ENCODE measurements at places on chromosomes 2 and 18.

GRCh38 chr2:2270808-2271415 lies 60.2 kb downstream of the MYT1L start:
- no peak for DNase-seq

DNA sequence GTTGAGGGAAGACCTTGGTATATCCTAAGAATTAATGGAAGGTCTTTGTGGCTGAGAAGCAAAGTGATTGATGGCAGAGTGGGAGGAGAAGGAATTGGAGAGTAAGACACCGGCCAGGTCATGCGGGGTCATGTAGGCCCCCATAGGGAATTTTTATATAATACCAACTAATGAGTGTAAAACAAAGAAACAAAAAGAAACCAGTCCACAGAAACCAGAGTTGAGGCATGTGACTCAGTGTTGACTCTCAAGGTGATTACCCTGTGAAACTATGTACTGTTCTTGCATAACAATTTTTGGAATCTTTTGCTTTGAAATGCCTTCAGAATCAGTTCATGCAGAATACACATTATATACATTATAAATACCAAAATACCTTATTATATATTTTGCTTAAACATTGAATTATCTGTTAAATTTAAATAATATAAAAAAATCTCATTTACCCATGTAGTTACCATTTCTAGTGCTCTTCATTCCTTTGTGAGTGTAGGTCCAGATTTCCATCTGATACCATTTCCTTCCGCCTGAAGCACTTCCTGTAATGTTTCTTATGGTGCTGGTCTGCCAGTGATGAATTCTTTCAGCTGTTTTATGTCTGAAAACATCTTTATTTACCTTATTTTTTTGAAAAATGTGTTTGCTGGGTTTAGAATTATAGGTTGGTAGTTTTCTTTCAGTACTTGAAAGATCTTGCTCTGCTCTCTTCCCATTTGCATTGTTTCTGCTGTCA lies 8.6 kb downstream of the CLIP4 start:
- no peak for DNase-seq

DNA sequence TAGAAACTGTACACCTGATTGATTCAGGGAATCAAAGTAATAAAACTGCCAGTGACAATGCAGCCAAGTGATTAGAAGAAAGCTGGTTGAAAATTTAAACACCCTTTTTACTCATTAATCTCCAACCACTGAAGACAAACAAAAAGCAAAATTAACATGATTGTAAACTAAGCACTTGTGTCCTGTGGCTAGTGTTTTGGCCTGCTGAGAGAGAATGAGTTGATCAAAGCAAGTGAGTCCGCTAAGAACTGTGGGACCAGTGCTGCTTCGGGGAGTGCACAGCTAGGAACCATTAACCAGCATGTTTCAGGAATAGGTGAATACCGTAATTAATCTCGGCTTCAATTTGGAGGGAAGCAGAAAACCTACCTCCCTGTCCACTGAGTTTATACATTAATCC lies 13.6 kb upstream of the PAPOLG start:
- DNase-seq, result no peak

- peak; percentile 9 for DNase-seq
Measured at GRCh38 chr2:134774786-134775641, 56.2 kb upstream of the TMEM163 start.

DNA sequence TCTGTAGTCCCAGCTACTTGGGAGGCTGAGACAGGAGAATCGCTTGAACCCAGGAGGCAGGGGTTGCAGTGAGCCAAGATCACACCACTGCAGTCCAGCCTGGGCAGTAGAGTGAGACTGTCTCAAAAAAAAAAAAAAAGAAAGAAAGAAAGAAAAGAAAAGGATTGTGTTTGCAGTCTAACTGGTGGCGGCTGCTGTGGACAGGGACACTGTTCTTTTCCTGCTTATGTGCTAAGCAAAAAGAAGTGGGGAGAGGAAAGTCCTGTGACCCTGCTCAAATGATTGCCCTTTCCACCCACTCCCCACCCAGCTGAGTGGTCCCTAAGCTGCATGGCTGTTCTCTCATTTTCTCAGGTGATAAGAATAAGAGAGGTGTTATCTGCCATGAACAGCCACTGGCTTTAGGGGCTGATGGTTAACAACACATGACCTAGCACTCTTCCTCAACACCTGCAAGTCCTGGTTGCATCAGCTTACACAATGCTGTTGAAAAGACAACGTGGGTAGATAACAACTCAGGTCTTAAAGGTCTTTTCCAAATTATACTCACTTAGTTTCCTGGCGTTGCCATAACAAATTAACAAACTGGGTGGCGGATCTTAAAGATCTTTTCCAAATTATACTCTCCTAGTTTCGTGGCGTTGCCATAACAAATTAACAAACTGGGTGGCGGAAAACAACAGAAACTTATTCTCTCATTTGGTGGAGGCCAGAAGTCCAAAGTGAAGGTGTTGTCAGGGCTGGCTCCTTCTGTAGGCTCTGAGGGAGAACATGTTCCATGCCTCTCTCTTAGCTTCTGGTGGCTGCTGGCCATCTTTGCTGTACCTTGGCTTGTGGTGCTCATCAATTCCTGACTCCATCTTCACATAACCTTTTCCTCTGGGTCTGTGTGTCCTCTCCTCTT lies 90.3 kb upstream of the RTN4 start:
- DNase-seq, result no peak

DNA sequence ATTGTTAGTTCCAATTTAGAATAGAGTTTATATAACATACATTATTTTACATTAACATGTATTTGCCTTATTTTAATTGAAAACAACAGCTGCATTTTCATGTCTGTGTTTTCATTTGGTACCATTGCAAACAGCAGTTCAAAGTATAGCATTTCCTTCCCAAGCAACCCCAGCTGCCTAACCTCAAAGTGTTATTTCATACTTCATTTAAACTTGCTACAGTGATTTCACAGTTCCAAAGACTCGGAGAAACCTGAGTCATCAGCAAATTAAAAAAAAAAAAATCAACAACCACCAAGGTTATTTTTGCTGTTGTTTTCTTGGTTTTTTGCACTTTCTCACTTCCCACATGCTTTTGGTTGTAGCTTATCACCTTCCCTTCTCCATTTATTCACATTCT lies 236.5 kb upstream of the SPHKAP start:
- no peak for DNase-seq

DNA sequence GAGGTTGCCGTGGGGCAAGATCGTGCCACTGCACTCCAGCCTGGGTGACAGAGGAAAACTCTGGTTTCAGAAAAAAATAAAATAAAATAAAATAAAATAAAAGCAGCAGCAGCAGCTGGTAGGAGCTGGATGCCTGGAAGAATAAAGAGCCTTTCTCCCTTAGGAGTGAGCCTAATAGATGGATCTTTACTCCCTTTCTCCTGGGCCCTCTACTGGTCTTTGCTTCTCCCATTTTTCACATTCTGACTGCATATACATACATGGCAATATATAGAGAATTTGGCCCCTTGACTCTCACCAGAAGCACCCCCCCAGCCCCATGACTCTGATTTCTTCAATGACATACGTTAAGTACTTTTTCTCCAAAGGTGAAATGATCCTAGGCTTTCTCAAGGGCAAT lies 9.8 kb upstream of the MALT1 start:
- no peak for DNase-seq

DNA sequence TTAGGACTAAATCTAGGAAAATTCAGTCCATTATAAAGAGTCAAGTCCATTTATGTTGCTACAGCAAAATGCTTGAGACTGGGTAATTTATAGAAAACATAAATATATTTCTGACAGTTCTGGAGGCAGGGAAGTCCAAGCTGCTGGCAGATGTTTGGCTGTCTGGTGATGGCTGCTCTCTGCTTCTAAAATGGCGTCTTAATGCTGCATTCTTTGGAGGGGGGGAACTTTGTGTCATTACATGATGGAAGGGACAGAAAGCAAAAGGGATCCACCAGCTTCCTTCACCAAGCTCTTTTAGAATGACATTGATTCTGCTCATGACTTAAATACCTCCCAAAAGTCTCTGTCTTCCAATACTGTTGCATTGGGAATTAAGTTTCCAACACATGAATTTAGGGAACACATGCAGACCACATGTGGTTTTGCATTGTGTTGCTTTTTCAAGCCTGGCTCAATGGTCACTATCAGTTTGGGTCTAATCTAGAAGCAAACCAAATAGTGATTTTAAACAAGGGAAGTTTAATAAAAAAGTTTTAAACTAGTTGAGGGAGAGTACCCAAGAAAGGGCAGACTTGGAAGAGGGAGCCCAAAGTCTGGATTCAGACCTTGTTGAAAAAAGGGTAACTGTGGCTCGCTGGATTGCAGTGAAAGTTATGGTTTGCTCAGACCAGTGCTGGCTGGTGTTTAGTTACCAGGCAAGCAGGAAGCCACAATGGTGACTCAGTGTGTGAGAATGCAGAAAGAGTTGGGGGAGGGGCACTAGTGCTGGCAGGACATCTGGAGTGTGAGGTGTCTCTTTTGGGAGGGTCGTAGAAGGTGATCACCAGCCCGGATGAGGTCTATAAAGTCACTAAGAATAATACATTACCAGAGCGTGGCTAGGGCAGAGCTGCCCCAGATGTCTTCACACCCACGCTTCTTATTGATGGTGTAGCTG lies 30.8 kb downstream of the C18orf54 start:
- no peak for DNase-seq

GRCh38 chr18:59159986-59160385 lies 20.3 kb downstream of the SEC11C start:
- no peak for DNase-seq

DNA sequence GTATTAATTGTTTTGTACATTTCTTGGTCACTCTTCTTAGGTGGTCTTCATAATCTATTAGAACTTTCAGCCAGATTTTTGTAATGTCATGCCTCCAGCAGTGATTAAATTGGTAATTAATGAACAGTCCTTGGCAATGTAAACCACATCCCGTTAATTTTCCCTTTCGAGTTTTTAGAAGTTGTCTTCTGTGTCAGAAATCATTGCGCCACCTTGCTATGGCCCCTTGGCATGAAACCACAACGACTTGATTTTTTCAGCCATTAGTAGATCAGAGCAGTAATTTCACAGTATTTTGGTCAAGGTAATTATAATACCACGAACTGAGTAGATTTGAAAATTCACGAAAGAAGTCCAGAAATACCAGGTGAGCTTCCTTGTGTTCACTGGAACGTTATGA lies 86.0 kb upstream of the OTX1 start:
- DNase-seq, result no peak

- DNase-seq, result no peak
Measured at GRCh38 chr2:54586494-54586893, 130.4 kb downstream of the SPTBN1 start.

DNA sequence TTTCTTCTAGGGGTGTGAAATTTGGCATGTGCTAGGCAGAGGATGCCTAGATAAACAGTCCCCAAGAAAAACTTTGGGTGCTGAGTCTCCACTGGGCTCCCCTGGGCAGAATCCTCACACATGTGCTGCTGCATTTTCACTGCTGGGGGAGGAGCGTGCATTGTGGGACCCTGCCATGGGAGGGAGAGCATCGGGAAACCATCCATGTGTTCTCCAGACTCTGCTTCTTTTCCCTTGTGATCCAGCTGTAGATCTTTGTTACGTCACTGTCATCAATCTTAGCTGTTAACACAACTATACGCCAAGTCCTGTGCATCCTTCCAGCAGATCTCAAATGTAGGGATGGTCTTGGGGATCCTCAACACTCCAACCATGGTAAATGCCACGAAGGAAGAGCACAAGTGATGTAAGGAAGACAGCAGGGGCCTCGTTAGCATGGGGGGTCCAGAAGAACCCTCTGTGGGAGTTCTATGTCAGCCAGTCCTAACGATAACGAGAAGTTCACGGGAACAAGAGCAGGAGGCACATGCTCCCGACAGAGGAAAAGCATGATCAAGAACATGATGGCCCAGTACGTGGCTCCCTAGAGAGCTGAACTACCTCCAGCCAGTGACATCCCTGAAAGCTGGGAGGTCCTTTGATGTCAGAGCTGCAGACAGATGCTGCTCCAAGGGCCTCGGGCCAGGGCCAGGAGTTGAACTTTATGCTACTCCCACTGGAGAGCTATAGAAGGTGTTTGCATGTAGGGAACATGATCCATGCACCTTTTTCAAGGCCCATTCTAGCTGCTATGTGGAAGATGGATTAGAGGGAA lies 41.1 kb upstream of the NPAS2 start:
- DNase-seq, result no peak

DNA sequence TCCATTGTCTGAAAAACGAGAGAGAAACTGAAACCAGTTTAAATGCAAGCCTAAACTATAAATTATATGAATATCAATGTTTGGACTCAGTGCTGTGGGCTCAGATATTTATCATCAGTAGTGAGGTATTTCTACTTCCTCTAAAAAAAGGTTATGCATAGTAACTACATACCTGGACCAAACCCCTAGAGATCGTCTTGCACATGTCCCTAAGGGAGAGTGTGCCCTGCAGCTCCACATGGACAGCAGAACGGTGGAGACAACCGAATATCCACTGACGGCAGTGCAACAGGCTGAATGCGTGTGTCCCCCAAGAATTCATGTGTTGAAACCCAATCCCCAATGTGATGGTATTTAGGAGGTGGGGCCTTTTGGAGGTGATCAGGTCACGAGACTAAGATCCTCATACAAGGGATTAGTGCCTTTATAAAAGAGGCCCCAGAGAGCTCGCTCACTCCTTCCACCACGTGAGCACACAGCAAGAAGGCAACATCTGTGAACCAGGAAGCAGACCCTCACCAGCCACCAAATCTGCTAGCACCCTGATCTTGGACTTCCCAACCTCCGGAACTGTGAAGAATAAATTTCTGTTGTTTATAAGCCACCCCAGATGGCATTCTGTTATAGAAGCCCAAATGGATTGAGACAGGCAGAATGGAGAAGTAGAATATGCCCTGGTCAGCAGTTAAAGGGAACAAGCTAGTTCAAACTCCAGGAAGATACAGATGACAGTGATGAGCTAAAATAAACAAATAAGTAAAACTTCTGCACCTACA lies 208.4 kb downstream of the ANAPC1 start:
- no peak for DNase-seq

DNA sequence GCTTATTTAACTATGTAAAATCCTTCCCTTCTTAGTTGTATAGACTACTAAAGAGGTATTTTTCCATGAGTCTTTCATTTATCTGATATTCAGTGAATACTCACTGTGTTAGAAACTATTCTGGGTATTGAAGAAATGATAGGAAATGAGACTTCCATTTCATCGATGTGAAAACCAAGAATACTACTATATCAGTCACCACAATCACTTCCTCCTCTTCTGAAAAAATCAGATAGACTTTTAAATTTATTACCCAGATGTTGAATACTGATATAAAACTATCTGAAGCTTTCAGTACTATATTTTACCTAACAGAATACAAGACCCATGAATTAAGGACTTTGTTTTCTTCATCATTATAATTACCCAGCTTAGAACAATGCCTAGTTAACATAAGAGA lies 1801.1 kb upstream of the CELF4 start:
- DNase-seq, result no peak

DNA sequence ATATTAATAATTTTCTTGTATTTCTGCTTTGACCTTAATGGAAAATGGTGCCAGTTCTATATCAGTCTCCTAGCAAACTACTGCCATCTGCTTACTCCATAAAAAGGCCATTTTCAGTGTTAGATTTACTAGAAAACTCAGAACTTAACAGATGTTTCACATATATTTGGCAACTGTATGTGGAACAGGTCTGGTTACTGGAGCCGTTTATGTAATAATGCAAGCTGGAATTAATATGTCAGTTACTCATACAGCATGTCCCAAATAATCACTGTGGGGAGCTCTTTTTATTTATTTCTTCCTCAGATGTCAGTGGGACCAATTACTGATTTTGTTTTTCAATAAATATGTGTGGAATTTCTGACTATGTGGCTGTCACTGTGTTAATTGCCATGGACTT lies 1247.6 kb downstream of the CNTNAP5 start:
- no peak for DNase-seq
